ENCODE measurements at places on chromosomes 3 and 15.
A peak's percentile ranks its signal among the peaks of the same experiment; 100 is the strongest.

DNA sequence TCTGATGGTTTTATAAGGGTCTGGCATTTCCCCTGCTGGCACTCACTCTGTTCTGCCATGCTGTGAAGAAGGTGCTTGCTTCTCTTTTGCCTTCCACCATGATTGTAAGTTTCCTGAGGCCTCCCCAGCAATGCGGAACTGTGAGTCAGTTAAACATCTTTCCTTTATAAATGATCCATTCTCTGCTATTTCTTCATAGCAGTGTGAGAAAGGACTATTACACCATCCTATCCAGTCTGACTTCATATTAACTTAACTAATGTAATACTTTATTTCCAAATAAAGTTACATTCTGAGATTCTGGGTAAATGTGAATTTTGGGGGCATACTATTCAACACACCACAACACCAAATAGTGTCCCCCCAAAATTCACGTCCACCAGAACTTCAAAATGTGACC is 22.2 kb upstream of the MAP3K13 start:
- no peak for DNase-seq

- peak; percentile 38 for DNase-seq
Measured at GRCh38 chr3:108914774-108915641, 38.7 kb downstream of the GUCA1C start.

GRCh38 chr3:43152649-43153048 is 46.8 kb upstream of the POMGNT2 start:
- DNase-seq = no peak

- DNase-seq = no peak
Measured at GRCh38 chr3:157573780-157574378, 70.7 kb upstream of the VEPH1 start.

DNA sequence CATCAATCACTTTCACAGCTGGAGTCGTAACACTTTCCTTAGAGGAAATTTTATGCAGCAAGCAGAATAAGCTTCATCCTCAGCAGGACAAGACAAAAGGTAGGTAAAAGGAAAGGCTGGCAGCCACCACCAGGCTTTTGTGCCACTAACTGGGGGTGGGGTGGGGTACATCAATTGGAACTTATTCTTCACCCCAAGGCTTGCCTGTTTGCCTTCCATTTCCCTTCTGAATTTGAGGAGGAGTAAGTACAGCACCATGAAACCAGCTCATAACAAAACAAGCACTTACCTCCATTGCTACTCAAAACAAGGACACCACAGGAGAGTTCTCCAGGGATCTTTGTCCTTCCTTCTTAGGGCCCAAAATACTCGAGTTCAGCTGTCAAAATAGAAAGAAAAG is 296.8 kb downstream of the ARRDC4 start:
- DNase-seq = no peak

- peak; percentile 57 for DNase-seq
Measured at GRCh38 chr3:155805802-155806618, at the start of gene C3orf33. Gene C3orf33 (minus strand): TSS chr3:155806278. CDS start chr3:155806252, 26 bp downstream.

DNA sequence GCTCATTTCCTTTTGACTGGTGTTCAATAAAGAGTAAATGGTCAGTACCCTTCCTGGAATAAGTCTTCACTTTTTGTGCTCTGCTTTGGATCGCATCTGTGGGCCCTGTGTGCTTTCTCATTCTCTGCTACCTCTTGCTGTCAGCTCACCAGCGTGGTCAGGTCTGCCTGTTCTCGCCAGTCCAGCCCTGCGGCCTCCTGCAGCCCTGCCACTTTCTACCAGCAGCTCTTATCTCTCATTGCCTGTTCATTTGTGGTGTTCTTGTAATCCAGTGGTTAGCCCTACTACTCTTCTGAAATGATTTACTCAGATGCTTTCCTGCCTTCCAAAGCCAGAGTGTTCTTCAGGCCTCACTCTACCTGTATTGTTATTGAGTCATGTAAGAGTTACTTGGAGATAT is 54.8 kb downstream of the CHCHD6 start:
- DNase-seq = no peak

- no peak for DNase-seq
Measured at GRCh38 chr3:25973122-25973521, 183.2 kb downstream of the OXSM start.

GRCh38 chr3:118900737-118901525 is 133.7 kb downstream of the IGSF11 start:
- no peak for DNase-seq

GRCh38 chr3:112687211-112687610 is 46.3 kb upstream of the CCDC80 start:
- no peak for DNase-seq

GRCh38 chr3:50428007-50428633 is 68.8 kb upstream of the TMEM115 start:
- DNase-seq = no peak

DNA sequence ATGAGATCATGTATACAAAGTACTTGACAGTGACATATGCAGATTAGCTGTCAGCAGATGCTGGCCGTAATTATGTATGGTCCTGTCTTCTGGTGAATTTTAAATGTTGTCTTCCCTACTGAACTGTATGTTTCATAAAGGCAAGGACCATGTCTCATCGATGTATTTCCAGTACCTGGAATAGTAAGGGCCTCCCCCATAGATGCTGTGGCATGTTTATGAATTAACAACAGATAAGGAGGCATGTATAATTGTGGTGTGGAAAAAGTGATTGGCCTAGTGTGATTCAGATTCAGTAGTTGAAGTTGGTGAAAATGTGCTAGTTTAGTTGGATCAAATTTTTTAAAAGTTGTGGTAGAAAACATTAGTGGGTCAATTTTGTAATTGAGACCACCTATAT is 202.7 kb upstream of the SLC2A2 start:
- no peak for DNase-seq

- DNase-seq = no peak
Measured at GRCh38 chr3:188327433-188327832, 173.5 kb downstream of the LPP start.

DNA sequence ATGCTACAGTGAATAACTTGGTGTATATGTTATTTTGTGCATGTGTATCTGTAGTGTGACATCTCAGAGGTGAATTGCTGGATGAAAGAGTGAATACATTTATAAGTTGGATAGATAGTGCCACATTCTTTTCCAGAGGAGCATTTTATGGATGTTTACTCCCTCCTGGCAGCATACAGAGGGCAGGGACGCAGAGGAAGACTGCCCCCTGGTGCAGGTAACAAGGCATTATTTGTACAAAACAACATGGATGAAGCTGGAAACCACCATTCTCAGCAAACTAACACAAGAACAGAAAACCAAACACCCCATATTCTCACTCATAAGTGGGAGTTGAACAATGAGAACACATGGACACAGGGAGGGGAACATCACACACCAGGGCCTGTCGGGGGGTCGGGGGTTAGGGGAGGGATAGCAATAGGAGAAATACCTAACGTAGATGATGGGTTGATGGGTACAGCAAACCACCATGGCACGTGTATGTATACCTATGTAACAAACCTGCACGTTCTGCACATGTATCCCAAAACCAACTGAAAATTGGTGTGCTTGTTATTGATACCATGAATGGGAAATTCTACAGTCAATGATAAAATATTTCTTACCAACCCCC is 57.9 kb upstream of the CTXND1 start:
- no peak for DNase-seq

DNA sequence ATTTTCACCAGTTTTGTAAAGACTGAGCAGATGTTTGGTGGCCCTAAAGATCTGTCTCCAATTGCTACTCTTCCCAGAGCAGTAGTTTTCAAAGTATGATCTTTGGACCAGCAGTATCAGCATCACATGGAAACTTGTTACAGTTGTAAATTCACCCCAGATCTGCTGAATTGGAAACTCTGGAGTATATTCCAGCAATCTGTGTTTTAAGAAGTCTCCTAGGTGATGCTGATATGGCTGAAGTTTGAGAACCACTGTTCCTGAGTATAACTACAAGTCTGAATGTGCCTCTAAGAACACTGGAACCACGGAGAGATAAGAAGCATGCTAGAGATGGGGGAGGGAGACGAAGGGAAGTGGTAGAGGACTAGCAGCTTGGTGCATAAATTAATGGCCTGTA is 45.7 kb downstream of the NUDT16 start:
- DNase-seq = no peak

DNA sequence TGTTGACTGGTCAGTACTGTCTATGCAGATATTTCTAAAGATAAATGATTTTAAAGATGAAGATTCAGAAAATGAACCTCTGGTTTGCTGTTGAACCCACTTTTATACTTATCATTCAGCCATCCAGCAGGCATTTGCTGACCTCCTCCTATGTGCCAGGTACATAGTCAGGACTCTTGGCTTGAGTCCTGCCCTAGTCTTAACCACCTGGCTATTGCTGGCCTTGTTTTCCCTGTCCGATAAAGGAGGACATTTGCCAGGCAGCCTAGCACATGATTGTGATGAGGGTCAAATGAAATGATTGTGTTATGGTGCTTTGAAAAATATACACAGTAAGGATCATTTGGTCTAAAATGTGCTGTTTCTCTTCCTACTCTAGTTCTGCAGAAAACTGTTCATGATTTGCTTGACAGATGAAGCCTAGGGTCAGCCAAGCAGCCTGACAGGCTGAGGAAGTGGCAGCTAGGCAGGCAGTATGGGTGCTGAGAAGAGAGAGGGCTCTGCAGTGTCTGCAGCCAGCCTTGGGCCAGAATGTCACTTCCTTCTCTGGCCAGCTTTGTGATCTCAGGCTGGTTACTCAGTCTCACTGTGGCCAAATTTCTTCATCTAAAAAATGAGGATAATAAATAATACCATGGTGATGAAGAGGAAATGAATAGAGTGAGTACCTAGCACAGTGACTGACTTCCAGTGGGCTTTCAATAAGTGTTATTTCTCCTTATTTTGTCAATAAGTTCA is 13.8 kb downstream of the EXOSC7 start:
- no peak for DNase-seq

DNA sequence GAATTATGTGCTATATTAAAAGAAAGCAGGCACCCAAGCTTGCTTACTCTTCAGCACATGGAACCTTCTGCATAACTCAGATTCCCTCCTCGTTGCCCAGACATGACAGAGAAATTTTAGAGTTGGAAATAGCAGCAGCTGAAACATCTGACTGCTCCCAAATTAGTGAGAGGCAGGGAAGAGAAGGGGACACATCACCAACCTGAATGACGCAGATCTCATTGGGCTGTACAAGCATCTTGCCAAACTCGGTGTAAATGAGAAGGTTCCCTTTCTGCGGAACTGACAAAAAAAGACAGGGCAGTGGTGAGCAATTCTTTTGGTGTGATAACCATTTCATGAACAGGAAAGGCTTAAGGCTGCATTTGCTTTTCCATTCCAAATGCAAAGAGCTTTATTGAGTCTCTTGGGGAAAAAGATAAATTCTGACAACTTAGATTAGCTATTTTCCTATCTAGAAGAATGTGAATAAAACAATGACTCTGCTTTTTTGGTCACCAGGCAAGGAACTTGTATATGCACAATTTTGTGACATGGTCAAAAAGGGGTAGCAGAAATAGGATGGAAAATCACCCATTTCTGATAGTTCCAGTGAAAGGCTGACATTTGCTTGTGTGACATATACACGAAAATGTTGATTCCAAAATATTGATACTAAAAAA is 35.1 kb downstream of the HGD start:
- DNase-seq = no peak

- DNase-seq = no peak
Measured at GRCh38 chr15:63909819-63910437, 76.2 kb upstream of the HERC1 start.

GRCh38 chr15:69497076-69497475 is 44.5 kb downstream of the RPLP1 start:
- no peak for DNase-seq

GRCh38 chr3:161941891-161942290 is 445.3 kb downstream of the OTOL1 start:
- DNase-seq = no peak

DNA sequence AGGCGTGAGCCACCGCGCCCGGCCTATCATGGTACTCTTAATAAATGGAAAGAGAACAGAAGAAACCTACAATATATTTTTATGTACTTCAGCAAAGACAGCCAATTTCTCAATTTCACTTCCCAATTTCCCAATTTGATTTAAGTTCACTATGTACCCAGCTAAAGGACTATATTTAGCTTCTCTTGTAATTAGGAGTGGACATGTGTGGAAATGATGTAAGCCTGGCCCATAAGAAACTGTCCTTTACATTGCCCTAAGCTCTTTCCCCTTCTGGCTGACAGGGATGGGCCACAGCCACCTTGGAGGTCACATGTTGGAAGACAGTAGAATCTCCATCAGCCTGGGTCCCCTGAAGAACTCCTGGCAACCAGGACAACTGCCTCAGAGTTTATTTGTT is 6.2 kb downstream of the TMEM39A start:
- no peak for DNase-seq

GRCh38 chr15:52408823-52409222 is 113.2 kb upstream of the MYO5C start:
- DNase-seq = no peak

GRCh38 chr3:138460536-138461205 is 26.3 kb downstream of the ESYT3 start:
- no peak for DNase-seq

Measured in T follicular helper cell (primary cell).